Caki2 (cell line): ENCODE measurements at places on chromosomes 12 and 14.

DNA sequence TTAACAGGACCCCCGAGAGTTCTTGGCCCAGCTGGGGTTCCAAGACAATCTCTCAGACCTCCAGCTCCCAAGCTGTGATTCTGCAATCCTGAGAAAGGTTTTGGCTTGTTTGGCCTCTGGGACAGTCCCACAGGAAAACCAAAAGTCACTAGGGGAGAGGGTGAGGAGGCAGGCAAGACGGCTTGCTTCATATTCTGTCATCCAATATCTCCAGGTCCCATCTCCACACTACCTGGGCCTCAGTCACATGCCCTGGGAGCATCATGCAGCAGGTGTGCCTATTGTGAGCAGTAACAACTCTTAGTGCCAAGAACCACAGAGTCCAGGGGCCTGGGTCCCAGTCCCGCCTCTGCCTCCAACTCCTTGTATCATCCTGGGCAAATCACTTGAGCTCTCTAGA is 1.7 kb downstream of the KRT79 start:
- no peak for DNase-seq

DNA sequence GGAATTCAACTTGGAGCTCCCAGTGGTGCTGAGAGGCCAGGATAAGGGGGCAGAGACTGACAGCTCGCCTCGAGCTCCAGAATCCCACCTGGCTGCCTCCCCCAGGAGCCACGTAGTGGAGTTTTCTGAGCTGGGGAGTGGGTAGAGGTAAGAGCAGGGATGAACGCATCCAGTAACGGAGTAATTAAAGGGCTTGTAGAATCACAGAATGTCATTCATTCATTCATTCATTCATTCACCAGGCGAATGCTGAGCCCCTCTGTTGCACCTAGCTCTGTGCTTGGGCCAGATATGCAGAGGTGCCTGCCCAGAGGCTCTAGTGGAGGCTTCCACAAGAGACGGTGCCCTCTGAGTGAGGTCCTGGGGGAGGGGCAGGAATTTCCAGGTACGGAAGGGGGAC is 8.1 kb downstream of the FAM181A start:
- DNase-seq, result no peak

DNA sequence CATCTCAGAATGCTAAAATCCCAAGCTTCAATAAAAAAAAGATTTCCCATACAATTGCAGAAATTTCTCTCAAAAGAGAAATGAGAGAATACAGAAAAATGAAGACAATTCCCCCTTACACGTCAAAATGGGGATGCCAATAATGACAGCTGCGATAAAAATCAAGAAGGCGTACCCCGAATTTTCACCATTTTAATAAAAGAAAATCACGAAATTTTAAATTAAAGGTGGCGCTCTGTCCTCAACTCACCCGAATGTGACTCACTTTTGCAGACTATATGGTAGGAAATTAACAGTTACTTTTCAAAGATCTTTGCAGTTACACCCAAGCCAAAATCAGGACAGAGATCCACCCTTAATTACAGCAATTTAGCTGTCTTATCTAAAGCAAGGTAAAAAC is 2.1 kb downstream of the ATP2B1 start:
- DNase-seq, result no peak

GRCh38 chr12:100141666-100141997 is 1.0 kb downstream of the BLTP3B start:
- DNase-seq, result peak; percentile 62

DNA sequence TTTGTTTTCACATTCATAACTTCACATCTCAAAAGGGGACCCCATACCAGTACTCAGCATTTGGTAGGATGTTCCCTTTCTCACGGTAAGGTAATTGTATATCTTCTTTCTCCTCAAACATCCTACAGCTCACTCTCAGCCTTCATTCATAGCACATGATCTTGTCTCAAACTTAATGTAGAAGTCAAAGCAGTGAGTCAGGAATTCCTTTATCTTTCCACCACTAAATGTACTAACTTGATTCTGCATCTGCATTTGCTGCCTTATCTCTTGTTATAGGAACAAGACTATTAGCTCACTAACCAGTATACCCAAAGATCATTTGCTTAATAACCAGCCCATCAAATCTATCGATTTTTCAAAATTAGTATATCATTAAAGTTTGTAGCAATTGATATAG is 22.9 kb downstream of the CPSF2 start:
- no peak for DNase-seq

GRCh38 chr12:15505616-15506015 is 183.3 kb downstream of the PTPRO start:
- no peak for DNase-seq

DNA sequence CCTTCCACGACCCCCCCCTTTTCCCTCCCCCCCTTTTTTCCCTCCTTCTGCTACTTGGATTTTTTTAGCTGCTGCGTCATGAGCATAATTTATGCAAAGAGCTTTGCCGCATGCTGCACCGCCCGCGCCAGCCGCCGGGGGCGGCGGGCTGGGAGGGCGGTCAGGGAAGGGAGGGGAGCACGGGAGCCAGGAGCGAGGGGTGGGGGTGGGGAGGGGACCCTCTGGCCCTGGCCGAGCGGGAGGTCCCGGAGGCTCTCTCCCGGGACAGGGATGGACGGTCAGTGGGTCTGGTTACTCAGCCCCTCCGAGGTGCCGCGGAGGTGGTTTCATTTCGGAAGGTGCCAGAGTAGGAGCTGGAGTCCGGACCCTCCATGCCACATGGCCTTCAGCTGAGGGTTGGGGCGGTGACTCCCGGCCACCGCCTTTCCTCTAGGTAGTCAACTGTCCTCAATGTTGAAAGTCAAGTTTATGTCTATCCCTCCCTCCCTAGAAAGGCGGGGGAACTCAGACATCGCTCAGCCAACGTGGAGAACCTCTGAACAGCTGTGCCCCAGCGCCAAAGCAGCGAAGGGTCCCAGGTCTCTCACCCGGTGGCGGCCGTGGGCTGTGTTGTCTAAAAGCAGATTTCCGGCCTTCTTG is at the start of gene POU6F1:
TSS of gene POU6F1 (minus strand) at position 95 of the 639 bp plus-strand sequence. CDS start 11,226 bp downstream, outside the sequence.
- peak; percentile 77 for DNase-seq

DNA sequence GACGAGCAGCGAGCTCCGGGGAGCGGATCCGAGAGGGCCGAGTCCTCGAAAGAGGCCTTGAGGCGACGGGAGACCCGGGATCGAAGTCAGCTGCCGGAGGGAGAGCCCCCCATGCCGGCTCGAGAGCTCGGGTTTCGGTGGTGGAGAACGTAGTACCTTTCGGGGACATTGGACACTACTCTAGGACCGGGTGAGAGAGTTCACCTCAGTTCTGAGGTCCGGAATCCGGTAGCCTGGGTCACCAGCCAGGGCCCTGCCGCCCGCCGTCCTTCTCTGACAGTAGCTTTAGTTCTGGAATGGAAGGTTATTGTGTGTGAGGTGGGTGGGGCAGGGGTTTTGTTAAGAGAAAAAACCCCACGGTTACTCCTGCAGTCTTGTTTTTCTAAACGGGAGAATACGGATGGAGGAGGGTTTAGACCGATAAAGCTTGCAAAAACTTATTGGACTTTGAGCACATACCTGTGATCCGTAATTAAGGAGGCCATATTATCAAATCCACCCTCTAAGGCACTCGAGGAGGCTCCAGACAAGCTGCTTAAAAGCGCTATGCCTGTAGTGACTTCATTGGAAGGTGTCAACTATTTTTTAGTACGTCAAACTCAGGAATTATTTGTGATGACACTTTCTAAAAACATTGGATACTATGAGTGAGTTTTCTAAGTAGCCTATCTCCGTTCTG is 765 bp downstream of the SCYL2 start:
- DNase-seq, result no peak

DNA sequence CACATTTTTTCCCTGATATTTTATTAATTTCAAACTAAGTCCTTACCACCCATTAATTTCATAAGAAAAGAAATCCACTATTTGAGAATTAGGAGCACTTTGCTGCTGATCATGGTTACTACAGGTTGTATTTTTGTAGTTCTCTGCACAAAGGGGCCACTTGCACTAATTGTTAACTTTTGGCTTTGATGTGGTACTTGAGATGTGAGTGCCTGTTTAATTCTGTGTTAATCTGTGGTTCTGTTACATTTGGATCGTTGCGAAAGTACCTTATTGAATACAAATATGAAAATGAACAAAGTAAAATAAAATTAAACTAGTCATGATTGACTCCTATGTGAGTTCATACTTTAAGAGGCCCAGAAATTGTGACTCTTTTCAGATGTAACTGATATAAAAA is 374.9 kb upstream of the RGS6 start:
- DNase-seq, result no peak

DNA sequence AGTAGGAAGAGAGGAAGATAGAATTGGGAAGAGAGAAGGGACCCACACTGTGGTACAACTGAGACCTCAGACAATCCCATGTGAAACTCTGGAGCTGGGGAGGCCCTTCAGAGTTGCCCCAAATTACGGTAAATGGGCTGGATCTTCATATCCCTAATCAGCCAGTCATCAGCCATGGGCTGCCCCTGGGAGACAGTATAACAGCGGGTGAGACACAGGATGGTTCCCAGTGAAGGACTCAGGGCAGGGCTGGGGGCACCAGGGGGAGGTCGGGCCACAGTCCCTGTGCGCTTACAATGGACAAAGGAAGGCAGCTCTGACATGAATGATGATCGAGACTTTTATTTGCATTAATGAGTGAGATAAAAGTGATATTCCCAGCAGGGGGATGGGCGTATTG is 74.2 kb upstream of the BDKRB2 start:
- DNase-seq, result no peak

DNA sequence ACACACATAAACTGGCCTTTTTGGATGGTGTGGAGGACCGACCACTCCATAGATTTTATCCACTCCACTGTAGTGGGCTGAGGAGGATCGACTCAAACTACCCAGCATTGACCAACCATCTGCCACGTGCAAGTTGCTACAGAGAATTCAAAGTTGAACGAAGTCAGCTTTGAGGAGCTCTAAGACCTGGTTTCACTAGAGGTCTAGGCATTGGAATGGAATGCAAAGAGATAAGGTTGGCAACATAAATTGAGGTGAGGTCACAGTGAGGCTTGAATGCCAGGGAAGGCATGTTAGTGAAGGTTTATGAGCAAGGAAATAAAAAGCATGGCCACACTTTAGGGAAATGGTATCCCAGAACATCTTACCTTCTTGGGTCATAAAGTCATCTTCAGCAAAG is 14.5 kb downstream of the VWF start:
- DNase-seq, result no peak

DNA sequence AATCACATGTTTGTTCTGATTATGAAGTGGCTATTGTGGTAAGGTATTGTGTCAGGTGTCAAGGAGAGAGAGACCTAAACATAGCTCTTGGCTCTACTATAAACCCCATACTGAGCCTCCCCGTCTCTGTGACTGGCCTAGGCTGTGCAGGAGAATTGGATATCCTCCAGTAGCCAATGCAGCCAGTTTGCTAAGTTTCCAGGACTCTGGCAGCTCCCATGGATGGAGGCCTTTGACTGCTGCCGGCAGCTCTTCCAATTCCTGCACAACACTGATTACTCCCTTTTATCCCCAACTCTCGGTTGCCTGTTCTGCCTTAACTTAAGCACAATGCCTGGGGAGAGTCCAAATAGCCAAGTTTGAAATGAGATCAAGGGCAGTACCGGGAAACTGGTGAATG is 59.3 kb downstream of the ABCC9 start:
- DNase-seq, result no peak

- DNase-seq, result no peak
Observed at GRCh38 chr12:124979568-124979967, 9.4 kb downstream of the DHX37 start.

DNA sequence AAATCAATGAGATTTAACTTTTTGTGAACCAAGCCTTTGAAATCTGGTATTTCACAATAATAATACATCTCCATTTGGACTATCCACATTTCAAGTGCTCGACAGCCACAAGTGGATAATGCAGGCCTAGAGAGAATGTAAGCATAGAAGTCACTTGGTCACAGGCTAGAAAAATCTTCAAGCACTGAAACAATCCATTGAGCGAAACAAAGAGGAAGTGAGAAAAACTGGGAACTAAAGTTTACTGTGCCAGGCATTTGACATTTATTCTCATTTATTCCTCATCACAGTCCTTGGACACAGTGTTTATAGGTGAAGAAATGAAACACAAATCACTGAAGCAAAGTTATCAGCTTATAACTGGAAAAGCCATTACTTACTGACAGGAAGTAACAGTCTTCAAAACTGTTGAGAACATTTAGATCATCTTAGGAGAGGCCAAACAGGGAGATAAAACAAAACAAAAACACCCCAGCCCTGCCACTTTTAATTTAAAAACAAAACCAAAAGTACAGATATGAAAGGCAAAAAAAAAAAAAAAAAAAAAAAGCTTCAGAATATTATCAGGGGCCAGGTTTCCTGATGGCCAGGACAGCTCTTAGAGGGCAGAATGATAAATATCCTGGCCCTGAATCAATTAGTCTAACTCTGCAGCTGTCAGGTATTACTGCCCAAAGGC is 29.2 kb downstream of the GNS start:
- no peak for DNase-seq

- no peak for DNase-seq
Observed at GRCh38 chr14:101496776-101497683, 64.3 kb upstream of the DIO3 start.

- no peak for DNase-seq
Observed at GRCh38 chr12:52659395-52659794, 7.4 kb upstream of the KRT2 start.

GRCh38 chr14:101705733-101706508 is 55.6 kb upstream of the PPP2R5C start:
- no peak for DNase-seq

DNA sequence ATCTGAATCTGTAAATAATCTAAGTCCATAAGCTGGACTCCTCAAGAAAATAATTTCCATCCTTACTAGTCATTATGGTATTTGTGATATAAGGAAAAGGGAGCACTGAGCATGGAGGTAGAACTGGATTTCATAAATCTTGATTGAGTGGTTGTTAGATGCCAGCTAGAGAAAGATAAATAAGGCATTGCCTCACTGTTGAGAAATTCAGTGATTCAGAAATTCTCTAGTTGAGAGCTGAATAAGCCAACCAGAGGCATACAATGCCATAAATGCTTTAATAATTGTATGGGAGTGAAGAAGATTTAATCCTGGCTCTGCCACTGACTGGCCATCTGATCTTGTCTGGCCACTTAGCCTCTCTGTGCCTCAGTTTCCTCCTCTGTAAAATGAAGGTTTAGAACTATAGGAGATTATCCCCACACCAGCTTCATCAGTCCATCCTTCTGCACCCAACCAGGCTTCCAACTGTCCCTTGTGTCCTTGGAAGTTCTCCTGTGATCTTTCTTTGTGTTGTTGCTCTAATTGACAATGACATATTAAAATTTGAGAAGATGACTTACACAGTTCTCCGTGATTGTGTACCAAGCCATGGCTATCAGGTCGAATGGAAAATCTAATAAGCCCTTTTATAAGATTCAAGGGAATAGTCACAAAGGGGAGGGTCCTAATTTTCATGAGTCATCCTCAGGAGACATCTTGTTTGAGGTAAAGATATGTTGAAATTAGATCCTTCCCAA is 394.3 kb downstream of the EGLN3 start:
- no peak for DNase-seq

DNA sequence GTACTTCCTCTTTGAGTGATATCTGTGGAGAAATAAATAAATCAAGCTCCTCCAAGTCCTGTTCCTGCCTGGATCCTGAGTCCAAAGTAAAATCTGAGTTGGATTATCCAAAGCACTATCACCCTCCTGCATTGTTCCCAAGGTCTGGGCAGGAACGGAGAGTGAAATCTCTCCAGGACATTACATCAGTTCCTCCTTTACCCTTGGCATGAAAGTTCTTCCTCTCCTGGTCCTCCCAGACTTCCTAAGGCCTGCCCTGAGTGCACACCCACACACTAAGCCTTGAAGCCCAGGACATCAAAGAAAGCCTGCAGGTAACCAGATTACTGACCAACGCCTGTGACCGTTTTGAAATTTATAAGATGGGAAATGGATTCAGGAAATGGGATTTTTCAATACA is 206.8 kb upstream of the BCL2L14 start:
- DNase-seq, result no peak

- no peak for DNase-seq
Observed at GRCh38 chr12:90322006-90322405, 613.4 kb upstream of the ATP2B1 start.
